Muscle of leg (tissue), 16 donors: ENCODE measurements at places on chromosomes 2 and 18. TPM values are rescaled to one million over a fixed set of nuclear protein-coding genes. Genes with fewer than 3 reads are reported as not detected.
A peak's percentile ranks its signal among the peaks of the same experiment; 100 is the strongest.

ATL2 gene
- 44.1 TPM for total RNA-seq

NMUR1 gene
- total RNA-seq, result 0.18 TPM

- H3K36me3 ChIP-seq, result no peaks in the 10 kb centered on the region
- no peaks in the 10 kb centered on the region for H3K27me3 ChIP-seq
- H3K4me1 ChIP-seq, result no peaks in the 10 kb centered on the region
- H3K27ac ChIP-seq, result no peak overlapping the region
- H3K4me3 ChIP-seq, result no peak overlapping the region
These were observed 70.3 kb downstream of the MYT1L start for GRCh38 chr2:2260696-2261268.

DNA sequence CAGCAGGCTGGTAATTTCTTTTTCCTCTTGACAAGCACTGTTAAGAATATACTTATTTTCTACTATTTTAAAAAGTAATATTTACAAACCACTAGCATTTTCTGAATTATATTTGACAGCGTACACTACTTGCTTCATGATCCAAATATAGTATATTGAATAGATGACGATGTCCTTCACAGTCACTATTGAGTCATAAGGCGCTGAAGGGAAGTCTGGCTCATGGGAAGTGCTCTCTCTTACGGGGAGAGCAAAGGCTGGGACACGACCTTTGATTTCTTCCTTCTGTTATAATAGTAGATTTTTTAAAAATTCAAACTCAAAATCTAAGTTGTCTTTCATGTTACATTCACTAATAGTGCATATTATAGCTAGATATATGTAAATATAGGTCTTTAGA is 357.1 kb downstream of the SOCS6 start:
- DNase-seq, result no peak
- H3K4me1 ChIP-seq, result no peaks in the 10 kb centered on the region
- H3K27me3 ChIP-seq, result no peaks in the 10 kb centered on the region
- H3K27ac ChIP-seq, result no peak overlapping the region

DNA sequence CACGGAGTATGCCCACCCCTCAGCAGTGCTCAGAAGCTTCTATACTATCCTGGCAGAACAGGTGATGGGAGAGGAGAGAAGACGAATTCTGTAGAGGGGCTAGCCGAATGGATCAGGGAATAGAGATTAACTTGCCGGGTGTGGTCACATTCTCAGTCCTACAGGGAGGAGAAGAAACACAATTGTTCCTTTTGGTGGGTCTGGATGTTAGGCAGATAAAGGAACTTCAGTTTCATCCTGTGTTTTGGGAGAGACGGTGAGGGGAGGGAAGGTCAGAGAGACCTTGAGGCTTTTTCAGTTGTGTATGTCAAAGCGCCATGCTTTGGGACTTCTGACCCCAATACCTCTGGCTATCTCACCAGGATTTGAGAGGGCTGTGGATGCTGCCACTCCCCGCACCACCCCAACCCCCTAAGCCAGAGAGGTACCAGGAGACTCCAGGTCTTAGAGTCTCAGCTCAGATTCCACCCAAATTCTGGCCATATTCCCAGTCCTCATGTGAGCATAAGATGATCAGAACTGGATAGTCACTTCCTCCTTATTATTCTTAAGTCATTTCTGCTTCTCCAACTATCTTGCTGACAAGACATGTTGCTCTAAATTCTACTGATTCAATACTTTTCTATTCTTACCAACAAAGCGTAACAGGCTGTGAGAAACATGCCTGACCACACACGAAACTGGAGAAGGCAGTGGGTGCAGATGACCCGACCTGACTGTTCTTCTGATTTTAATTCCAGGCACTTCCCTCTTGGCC is 2.3 kb upstream of the TMEM37 start:
- H3K27ac ChIP-seq, result peak overlapping the region; percentile 42
- peak; percentile 77 for DNase-seq
- H3K27me3 ChIP-seq, result peaks cover 25% of the 10 kb centered on the region
